Hypothalamus (tissue), 51 donors: ENCODE measurements at places on chromosomes 6 and 20.

DNA sequence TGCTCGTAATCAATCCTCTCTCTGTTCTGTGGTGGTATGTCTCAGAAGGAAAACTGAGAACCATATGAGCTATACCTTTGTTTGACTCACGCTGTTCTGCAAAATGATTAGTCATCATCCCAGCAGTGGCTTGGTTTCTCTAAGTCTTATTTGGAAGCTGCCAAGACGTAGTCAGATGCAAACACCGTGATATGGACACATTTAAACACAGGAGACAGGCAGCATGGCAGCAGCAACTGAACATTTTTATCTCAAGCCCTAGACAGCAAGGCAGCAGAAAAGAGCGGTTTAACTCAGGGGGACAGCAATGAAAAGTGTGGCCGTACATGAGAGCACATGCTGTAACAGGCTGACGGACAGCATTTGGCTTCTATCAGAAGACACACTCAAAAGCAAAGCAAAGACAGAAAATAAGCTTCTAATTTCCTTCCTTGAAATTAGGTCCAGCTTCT lies 1295.1 kb downstream of the EPHA7 start:
- no peak for DNase-seq

DNA sequence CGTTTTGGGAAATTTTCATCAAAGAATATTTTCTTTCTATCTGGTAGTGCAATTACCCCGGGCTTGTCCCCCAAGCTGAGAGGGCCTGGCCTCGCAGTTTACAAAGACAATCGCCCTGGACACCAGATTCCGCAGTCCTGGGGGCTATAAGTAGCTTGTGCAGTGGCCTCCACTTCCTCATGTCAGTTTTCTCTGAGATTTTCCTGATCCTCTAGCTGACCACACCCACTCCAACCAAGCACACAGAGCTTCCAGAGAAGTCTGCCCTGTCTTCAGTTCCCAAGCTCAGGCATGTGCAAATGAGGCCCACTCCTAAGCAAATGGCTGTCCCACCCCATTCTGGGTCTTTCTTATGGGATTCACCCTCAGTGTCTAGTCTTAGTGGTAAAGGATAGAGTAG lies 245.3 kb downstream of the MAFB start:
- no peak for DNase-seq

DNA sequence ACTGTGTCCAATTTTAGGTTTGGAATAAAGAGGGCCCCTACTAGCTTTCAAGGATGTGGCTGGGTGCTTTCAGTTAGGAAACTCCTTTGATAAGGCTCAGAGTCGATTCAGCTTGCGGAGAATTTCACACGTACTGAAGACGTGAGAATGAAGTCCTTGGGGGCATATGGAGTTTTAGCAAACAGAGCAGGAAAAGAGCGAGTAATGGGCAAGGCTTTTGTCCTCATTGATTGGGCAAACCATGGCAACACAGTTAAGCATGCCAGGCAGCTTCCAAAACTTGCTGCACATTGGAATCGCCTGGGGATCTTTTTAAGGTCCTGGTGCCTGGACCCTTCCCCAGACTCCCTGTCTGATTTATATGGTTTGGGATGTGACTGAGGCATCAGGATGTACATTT lies 29.2 kb downstream of the ISM1 start:
- no peak for DNase-seq

DNA sequence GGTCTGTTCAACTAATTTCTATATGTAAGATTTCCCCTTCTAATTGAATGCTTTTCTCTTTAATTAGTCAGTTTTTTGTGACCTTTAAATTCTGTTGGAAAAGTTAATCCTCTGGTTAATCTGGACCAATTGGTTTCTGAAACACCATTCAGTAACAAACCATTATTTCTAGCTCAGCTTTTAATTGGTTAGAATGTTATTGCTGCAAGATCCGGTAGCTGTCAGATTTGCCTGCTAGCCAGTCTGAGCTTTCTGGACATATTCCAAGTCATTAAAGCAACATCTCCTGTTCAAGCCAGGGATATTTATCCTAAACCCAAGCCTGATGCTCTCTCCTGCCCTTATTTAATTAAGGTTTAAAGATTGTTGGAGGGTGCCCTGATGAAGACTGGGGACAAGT lies 55.1 kb upstream of the FBXL4 start:
- DNase-seq, result no peak

DNA sequence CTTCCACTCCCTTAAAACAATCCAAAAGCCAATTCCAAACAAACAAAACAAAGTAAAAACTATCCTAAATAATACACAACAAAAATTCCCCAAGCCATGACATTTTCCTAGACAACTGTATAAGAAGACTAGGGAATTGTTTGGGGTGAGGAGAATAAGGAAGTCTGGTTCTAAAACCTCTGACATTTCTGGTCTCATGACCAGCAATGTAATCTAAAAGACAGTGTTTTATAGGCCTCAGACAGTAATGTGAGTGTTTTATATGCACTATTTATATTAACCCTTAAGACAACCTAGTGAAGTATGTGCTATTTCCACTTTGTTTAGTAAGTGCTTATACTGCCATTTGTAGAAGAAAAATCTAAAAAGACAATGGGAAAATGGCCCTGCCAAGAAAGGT lies 13.0 kb upstream of the RCAN2 start:
- no peak for DNase-seq

DNA sequence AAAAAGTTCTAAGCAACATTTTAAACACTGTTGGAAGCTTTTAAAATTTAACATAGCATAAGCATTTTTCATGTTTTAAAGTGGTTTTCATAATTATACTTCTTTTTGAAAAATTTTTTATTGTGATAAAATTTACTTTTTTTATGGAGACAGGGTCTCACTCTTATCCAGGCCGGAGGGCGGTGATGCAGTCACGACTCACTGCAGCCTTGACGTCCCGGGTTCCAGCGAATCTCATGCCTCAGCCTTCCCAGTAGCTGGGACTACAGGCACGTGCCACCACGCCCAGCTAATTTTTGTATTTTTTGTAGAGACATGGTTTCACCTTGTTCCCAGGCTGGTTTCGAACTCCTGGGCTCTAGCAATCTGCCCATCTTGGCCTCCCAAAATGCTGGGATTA lies 46.1 kb upstream of the TULP4 start:
- DNase-seq, result no peak

- peak; percentile 3 for DNase-seq
These were observed 919.0 kb downstream of the KIF16B start for GRCh38 chr20:15654208-15654649.

GRCh38 chr6:67888886-67889681 lies 746.0 kb upstream of the ADGRB3 start:
- DNase-seq, result no peak

- DNase-seq, result no peak
These were observed 75.1 kb downstream of the QKI start for GRCh38 chr6:163489584-163489983.

DNA sequence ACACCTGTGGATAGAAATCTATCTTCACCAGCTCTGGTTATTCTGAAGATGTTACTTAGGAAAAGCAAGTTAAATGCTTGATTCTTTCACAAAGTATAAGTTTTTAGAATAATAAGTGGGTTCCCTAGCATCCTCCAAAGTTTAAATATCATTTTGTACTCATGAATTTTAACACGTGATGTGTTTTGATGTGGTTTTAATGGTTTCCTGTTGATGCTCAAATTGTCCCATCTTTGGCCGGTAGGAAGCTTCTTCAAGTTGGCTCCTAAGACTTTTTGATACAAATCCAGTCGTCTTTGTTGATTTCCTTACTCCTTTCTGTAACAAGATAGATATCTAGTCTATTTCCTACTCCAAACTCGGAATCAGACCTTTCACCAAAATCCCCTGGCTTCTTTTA lies 94.5 kb upstream of the STXBP5 start:
- no peak for DNase-seq

GRCh38 chr6:161422710-161423680 lies 149.1 kb upstream of the AGPAT4 start:
- DNase-seq, result no peak

GRCh38 chr20:29314294-29314693 lies 1943.2 kb upstream of the DEFB115 start:
- no peak for DNase-seq

DNA sequence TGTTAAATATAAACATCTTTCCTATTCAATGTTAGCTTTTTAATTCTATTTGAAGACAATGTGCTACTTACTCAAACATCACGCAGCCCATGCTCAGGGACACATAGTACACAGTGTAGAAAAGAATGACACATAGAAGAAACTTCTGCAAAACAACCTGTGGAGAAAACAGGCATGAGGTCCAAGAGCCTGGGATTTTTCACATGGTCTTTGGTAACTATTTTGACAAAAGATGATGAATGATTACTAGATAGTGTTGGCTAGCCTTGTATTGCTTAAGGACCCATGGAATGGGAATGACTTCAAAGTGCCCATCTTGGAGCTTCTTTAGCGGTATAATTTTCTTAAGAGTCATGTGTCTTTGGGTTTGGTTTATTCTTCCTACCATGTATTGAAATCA lies 15.4 kb downstream of the TMEM244 start:
- DNase-seq, result no peak

DNA sequence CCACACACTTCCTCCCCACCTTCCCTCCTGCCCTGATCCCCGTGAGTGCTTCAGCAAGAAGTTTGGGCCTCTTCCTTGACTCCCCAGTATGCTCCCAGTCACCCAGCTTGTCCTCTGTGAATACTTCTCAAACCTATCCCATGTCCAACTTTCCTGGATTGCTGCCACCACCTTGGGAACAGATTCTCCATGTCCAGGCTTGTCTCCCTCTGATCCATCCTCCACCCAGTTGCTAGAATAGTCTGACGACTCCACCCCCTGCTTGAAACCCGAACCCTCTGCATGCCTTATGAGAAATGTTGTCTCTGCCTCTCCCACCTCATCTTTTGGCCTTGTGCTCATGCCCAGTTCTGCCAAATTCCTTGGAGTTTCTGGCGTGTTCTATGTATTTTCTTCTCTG lies 108.0 kb downstream of the PPP1R14C start:
- no peak for DNase-seq

GRCh38 chr6:167676000-167676665 lies 150.6 kb upstream of the AFDN start:
- no peak for DNase-seq

- no peak for DNase-seq
These were observed 1.7 kb upstream of the TMEM170B start for GRCh38 chr6:11535801-11536230.

- no peak for DNase-seq
These were observed 17.4 kb downstream of the SIM1 start for GRCh38 chr6:100447081-100447899.

DNA sequence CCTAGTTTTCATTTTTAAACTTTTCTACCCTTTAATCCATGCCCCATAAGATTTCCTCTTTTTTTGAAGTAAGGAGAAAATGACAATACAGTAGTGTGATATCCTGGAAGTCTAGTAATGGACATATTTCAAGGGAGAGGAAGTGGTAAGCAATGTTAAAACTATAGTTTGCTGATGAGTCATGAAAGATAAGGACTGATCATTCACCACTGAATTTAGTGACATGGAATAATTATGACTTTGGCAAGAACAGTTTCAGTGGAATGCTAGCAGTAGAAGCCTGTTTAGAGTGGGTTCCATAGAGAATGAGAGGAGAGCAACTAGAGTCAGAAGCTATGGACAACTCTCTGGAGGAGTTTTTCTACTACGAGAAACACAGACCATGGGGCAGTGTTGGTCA lies 24.9 kb upstream of the SLC2A12 start:
- DNase-seq, result no peak

GRCh38 chr6:31559958-31560696 lies 12.0 kb upstream of the LTA start:
- no peak for DNase-seq

DNA sequence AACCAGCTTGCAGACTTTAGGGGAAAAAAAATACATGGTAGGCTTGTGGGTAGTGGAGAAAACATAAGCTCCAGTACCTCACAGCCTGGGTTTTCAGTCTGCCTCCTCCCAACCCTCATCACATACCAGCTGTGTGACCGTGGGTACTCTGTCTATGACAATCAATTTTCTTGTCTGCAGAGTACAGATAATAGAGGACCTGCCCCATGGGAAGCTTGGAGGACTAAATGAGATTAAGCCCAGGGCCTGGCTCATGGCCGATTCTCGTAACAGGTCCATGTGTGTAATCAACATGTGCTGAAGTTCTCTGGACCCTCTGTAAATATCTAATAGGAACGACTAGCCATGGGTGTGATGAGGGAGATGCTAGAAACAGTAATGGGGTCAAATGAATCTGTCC lies 34.0 kb downstream of the NT5E start:
- DNase-seq, result no peak

GRCh38 chr20:50758469-50758868 lies 27.1 kb downstream of the PARD6B start:
- no peak for DNase-seq

DNA sequence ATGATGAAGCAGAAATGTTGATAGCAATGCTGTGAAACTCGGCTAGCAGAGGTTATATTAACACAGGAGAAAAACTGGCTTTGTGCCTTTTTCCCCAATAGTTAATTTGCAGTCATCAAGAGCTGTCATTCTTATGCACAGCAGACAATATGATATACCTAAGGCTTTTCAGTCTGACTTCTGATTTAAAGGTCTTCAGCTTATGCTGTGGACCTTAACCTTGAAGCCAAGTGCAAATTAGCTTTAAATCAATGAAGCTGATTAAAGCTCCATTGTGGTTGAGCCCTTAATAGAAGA lies 171.6 kb upstream of the ID4 start:
- no peak for DNase-seq

GRCh38 chr6:44559486-44560270 lies 172.2 kb downstream of the CDC5L start:
- DNase-seq, result no peak

GRCh38 chr20:44394452-44394701 lies 38.9 kb downstream of the HNF4A start:
- no peak for DNase-seq

- no peak for DNase-seq
These were observed 199.3 kb downstream of the ARID1B start for GRCh38 chr6:156976216-156977127.

- peak; percentile 10 for DNase-seq
These were observed 135.9 kb downstream of the KHDRBS2 start for GRCh38 chr6:62150048-62150663.

DNA sequence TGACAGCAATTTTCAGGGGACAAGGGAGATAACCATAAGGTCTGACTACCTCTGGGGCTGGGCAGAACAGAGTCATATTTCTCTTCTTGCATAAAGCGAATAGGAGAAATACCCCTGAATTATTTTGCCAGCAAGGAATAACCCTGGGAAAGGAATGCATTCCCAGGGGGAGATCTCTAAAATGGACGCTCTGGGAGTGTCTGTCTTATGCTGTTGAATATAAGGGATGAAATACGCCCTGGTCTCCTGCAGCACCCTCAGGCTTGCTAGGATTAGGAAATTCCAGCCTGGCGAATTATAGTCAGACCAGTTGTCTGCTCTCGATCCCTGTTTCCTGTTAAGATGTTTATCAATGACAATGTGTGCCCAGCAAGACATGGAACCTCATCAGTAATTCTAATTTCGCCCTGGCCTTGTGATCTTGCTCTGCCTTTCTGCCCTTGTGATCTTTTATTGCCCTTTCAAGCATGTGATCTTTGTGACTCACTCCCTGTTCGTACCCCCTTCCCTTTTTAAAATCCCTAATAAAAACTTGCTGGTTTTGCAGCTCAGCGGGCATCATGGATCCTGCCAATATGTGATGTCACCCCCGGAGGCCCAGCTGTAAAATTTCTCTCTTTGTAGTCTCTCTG lies 221.6 kb upstream of the HS3ST5 start:
- no peak for DNase-seq
